Fibroblast of the aortic adventitia (primary cell): ENCODE measurements at places on chromosomes 6 and 20.

DNA sequence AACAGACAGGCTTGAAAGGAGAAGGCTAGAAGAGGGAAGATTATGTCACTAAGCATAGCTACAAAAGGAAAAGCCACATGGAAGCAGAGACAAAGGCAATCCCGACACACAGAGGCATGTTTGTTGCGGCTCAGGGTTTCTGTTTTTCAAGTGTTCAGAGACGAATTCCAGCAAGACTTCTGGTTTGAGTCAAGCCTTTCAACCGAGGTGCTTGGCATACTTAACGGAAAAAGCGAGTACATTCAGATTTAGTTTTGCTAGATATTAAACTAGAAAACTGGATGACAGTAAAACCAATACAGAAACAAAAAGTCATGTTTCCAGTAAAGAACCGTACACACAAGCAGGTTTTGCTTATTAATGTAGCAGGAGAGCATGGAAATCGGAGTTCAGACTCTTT, 27.2 kb downstream of the MCUR1 start:
- peak; percentile 77 for DNase-seq

GRCh38 chr6:56102216-56102615, 145.2 kb downstream of the COL21A1 start:
- DNase-seq = no peak

GRCh38 chr6:142013287-142013686, 119.4 kb upstream of the GJE1 start:
- peak; percentile 91 for DNase-seq

DNA sequence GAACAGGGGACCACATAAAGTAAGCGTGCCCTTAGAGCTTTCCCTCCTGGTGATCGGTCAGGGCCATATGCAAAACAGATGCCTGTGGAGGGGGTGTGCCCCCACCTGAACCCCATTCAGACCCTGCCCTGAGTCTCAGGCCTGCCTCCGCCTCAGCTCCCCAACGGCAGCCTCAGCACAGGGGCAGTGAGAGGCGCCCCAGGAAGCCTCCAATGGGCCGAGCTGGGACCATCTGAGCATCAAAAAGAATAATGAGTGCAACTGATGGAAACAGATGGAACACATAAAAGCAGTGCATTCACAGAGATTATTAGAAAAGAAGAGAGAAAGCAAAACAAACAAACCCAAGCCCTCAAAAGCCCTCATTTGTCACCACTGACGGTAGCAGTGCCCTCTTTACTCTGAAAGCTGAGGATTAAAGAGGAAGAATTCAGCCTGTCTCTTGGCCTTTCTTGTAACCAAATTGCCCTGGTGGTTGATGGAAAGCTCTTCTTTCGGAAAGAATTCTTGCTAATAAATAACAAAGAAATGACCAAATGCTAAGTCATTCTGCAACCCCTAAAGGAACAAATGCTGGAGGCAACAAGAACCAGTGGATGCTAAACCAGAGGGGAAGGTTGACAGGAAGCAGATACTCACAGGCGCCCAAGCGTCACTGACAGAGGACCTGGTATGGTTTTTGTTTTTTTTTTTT, 6.8 kb downstream of the ADISSP start:
- DNase-seq = no peak

DNA sequence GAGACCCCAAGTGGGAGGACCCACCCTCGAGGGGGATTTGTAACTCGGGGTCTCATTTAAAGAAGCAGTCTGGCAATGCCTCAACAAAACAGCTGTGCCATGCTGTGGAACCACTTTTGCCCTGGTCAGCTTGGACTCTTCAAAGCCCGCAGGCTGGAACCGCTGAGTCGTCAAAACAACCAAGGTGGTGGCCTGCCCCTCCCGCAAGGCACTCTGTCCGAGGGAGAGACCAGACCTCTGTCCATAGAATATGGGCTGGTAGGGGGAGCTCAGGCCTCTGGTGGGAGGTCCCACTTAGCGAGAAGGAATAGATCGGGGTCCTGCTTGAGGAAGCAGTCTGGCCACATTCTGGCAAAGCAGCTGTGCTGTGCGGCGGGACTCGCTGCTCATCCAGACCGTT, 208.1 kb downstream of the BCKDHB start:
- no peak for DNase-seq

DNA sequence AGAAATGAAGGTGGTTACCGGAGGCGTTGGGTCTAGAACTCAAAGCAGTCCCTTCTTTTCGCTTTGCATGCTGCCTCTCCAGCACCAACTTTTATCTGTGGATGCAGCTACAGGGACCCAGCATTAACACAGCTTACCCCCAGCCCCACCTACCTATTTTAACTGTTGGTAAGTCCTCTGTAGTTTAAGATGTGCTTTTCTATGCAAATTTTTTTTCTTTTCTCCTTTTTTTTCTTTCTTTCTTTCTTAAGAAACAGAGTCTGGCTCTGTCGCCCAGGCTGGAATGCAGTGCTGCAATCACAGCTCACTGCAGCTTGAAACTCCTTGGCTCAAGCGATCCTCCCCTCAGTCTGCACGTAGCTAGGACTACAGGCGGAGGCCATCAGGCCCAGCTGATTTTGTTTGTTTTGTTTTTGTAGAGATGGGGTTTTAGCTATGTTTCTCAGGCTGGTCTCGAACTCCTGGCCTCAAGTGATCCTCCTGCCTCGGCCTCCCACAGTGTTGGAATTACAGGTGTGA, 6.5 kb upstream of the USP45 start:
- DNase-seq = peak; percentile 76

DNA sequence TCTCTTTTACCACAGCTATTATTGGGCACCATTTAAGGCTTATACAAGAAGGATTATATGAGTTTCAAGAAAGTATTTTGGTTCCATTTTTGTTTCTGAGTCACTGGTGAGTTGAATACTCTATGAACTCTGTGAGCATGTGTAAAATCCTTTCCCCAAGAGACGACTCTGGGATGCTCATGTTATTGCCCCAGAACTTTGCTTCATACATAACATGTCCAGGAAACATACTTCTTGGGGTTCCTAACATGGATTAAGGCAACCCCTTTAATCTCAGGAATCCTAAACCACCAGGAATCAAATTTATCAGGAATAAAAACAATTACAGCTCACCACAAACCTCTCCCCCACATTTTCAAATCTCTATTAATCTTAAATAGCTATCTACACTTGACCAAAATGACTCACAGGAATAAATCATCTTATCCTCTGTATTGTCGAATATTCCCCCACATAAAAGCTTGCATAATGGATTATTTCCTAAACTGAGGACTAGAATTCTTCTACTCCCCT, 117.5 kb upstream of the COL21A1 start:
- peak; percentile 95 for DNase-seq

- no peak for DNase-seq
These were observed 104.2 kb downstream of the SYCP2 start for GRCh38 chr20:59829054-59829785.

- no peak for DNase-seq
These were observed 59.2 kb upstream of the CEP85L start for GRCh38 chr6:118710616-118711015.

GRCh38 chr6:12751694-12752325, 35.2 kb downstream of the PHACTR1 start:
- peak; percentile 49 for DNase-seq

DNA sequence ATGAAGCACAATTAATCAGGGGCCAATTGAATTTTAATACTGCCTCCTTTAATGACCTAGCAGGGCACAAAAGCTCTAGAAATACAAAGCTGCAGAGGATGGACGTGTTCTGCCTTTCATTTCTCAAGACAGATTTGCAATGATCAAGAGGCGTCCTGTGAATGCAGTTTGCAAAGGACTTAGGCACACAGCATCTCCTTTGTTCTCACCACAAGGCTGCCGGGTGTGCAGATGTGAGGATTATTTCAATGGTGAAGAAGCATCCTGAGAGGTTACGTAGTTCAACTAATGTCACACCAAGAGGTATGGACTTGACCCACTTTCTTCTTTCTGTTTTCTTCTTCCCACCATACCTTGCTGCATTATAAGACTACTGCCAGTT, 42.9 kb upstream of the SPTLC3 start:
- DNase-seq = no peak

GRCh38 chr20:46174469-46175126, 56.5 kb downstream of the CD40 start:
- DNase-seq = peak; percentile 48

DNA sequence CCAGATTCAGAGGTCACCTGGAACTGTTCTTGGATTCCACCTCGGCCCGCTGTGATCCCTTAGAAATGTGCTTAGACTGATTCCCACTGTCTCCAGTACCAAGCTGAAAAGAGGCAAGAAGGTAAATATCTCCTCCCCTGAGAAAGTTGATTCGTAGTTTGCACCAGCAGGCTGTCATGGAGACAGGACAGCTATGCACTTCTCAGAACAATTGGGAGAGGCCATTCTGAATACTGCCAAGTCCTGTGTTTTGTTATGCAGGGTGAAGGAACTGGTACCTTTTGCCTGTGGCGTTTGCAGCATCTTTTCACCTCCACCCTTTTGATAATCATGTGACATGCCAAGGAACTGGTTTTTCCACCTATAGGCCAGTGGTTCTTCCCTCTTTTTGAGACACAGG, 58.2 kb upstream of the RNGTT start:
- DNase-seq = no peak

DNA sequence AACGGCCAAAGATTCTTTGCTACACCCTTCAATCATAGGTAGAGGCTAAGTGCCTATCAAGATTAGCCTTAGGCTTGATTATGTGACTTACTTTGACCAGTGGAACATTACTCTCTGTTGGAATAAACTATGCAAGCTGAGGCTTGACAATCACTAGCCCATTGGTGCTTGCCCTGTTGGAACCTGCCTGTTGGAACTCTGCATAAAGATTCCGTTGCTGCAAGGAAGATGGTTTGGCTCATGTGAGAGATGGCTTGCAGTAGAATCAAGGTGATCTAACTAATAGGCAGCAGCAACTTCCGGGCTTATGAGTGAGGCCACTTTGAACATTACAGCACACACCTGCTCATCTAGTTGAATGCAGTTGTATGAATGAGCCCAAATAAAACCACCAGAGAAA, 227.7 kb upstream of the TSHZ2 start:
- no peak for DNase-seq

- peak; percentile 52 for DNase-seq
These were observed 1.3 kb upstream of the VNN1 start for GRCh38 chr6:132715204-132715603.

DNA sequence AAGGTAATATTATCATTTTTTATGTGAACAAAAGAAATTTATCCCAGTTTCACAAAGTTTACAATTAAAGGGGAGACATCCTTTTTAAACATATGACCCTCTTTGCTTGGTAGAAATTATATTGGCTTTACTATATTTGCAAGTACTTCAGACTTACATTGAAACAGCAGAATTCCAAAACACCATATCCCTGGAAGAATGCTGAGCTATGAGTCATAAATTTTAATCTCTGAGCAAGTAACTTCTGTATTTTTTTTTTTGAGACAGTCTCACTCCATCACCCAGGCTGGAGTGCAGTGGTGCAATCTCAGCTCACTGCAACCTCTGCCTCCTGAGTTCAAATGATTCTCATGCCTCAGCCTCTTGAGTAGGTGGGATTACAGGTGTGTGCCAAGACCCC, 240.4 kb downstream of the TBC1D32 start:
- peak; percentile 77 for DNase-seq

GRCh38 chr6:143842461-143842901, 657 bp upstream of the LTV1 start:
- DNase-seq = no peak

DNA sequence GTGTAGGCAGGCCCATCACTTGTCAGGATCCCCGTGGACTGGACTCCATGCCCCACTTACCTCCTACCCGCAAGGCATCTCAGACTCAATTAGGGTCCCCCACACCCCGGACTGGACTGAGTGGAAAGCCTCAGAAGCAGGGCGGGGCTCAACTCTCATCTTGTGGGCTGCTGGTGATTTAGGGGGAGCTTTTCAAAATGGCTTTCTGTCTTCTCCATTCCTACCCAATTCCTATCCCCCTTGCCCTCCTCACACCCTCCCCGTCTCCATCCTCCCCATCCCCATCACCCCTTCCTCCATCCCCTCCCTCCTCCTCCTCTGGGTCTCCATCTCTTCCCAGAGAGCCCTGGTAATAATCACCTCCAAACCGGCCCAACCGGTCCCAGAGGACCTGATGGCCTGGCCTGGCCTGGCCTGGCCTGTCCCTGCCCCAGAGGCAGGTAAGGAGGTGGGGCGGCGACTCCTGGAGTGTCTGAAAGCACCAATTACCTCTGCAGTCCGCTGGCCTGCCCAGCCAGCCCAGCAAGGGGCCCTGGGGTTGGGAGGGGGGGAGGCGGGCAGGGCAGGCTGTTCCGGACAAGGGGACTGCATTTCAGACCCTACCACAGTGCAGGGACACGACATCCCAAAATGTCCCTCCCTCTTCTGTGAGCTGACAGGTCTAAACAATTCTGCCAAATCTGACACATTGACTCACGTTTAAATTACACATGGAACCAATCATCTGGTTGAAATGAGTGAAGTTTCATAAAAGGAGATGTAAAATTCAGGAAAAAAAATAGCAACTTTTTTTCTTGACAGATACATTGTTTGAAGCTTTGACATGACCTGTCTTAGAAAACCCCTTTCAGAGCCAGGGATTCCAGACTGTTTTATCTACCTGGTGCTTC, 24.8 kb downstream of the MAFB start:
- no peak for DNase-seq

DNA sequence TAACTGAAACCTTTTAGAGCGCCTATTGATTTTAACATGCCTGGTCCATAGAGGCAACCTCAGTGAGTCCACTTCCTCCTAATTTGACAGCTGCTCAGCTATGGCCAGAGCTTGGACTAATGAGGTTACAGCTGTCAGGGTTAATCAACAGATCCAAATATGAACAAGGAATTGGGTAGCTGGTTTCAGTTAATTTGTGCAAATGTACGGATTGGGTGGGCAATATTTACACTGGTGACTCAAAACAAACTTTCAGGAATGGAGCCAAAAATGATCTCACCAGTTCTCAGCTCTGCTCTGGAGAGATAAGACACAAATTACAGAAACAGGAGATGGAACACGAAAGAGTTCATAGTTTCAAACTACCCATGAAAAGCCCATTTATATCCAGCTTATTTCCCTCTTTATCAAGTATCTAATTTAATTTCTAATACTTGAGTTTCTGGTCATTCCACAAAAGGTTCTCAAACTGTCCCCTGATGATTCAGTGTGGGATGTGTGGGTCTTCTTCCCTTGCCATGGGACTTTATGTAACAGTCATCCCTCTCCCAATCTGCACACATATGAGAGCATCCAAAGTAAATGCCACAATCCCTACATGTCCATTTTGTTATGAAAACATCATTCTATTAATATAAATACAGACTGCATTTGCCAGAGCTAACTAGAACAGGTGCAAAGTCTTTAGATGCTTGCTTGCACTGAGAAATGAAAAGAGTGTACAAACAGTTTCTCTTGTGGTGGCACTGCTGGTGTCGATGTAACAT, 149.9 kb downstream of the RPS12 start:
- DNase-seq = peak; percentile 18

GRCh38 chr6:170006900-170007467, 255.6 kb downstream of the ERMARD start:
- no peak for DNase-seq
